ENCODE measurements at places on chromosomes 4 and X.

DNA sequence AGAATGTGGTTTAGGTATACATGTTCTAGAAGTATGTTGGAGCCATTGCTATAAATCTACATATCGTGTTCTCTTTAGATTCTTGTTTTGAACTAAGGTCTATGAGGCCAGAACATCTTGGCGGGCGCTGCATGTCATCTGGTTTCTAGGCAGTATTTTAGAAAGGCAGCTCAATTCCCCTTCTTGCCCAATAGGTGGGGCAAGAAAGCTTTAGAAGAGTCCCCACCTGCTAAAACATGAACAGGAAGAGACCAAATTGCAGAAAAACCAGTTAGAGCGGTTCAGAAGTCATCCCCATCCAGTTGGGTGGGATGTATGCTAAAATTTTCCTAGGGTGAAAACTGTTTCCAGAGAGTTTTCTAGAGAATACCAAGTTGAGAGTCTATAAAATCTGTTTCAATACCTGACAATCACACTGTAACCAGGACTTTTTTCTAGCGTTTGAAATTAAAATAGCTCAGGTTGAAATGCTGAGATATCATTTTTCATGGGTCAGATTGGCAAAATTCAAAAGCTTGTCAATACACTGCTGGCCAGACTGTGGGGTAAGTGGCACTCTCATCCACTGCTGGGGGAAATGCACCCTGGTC lies 17.5 kb upstream of the SH3KBP1 start:
- DNase-seq = no peak

DNA sequence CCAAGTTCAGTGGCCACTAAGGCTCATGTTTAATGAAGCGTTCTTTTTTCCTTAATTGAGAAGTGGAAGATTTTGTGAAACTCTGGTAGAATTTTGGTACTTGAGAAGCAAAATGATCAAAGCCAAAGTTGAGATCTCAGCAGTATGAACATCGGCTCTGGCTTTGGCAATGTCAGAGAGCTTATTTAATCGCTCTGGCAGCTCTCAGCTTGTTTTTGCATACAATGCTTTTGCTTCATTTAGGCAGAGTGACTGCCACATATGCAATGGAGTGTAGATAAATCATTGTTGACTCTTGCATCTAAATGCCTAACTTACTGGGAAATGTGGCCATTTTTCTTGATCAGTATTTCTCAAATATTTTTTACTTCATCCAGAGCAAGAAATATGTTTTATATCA lies 135.7 kb downstream of the AASDH start:
- no peak for DNase-seq

GRCh38 chr4:165319030-165319429 lies 8.4 kb upstream of the MSMO1 start:
- no peak for DNase-seq

GRCh38 chrX:111728096-111728495 lies 47.1 kb downstream of the ALG13 start:
- DNase-seq = no peak

DNA sequence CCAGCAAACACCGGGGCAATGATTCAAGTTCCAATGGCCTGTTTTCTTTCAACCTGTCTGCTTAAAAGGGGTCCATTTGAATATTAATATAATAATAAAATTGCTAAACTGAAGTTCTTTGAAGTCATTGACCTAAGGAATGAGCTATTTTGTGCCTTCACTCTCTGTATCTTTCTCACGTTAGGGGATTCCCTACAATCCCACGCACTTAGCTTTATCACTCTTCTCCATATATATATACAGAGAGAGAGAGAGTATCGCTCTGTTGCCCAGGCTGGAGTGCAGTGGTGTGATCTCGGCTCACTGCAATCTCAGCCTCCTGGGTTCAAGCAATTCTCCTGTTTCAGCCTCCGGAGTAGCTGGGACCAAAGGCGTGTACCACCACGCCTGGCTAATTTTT lies 83.9 kb upstream of the NWD2 start:
- no peak for DNase-seq

- DNase-seq = no peak
Measured at GRCh38 chr4:75698963-75699228, 25.5 kb upstream of the USO1 start.

GRCh38 chr4:79848329-79848728 lies 224.7 kb downstream of the ANTXR2 start:
- DNase-seq = no peak

DNA sequence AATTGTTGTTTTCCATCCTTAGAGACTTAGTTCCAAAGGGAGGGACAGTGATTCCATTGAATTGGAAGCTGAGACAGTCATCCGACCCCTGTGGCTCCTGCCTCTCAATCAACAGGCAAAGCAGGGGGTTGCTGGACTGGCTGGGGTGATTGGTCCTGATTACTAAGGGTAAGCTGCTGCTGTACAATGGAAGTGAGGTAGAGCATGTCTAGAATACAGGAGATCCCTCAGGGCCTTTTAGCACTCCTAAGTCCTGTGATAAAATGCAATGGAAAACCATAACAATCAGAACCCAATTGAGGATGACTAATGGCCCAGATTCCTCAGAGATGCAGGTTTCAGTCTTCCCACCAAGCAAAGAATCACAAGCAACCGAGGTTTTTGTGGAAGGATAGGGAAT lies 127.6 kb downstream of the AASDH start:
- no peak for DNase-seq

- DNase-seq = no peak
Measured at GRCh38 chr4:56876264-56876663, 31.4 kb upstream of the REST start.

DNA sequence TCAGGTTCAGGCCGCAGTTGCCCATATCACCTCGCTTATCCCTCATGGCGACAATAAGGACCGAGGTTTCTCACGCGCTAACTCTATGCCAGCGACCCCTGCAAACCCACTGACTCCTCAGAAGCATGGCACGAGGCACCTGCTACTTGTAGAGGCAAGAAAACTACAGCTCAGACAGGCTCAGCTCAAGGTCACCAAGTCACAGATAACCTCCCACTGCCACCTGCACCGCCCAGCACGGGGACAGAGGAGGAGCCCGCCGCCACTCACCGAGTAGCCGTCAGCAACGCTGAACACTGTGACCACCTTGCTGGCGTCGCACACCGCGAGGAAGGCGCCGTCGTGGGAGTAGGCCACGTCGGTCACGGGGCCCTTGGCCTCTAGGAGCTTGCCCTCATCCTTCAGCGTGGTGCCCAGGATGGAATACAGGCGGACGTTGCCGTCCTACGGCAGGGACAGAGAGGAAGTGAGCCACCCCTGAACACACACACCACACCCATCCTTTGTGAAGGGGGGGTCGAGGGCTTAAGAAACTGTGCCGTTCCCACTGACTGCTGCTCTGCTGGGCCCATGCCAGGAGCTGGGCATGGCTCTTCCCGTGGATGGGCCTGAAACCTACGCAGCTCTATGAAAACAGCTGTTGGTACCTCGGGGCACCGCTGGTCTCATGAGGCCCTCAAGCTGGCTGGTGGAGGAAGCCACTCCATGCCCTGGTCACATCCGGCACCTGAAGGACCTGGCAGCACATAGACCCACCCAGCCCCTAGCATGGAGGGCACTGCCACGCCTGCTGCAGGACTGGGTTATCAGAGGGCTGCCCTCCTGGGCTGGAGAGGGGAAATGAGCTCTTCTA lies 38.9 kb downstream of the WDR1 start:
- no peak for DNase-seq

- no peak for DNase-seq
Measured at GRCh38 chr4:2484993-2485392, 16.1 kb downstream of the RNF4 start.
